ENCODE measurements at places on chromosomes 12 and 14. TPM values are rescaled to one million over a fixed set of nuclear protein-coding genes. Genes with fewer than 3 reads are reported as not detected.
A peak's percentile ranks its signal among the peaks of the same experiment; 100 is the strongest.

P2RX7 gene
- total RNA-seq: 7.0 TPM

DNA sequence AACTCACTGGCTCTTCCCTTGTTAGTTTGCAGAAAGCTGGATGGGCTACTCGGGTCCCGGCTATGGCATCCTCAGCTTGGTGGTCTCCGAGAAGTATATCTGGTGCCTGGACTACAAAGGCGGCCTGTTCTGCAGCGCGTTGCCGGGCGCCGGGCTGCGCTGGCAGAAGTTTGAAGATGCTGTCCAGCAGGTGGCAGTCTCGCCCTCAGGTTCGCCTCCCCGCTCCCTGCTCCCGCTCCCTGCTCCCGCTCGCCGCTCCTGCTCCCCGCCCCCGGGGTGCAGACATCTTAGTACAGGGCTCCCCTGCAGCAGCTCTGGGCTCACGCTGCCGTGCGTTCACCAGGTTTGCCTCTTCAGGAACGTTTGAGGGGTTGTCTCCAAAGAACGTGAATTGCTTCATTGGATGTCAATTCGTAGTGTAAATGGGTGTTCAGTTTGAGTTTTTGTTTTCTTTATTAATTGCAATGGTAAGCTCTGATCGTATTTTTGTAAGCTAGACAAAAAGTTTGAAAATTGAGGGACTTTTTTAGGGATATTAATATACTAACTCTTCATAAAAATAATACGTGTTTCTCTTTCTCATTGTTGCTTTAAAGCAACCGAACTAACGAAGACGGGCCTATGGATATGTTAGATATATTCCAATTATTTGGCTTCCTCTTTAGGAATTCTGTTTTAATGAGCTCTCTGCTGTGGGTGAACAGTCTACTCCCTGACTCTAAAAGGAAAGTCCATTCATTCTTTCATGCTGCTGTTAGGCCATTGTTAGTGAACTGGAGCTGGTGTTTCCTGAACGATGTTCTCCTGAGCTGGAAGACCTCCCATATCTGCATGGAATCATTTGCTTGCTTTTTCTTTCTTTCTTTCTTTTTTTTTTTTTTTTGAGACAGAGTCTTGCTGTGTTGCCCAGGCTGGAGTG, 71.3 kb downstream of the ANKRD9 start:
- no peaks in the 10 kb centered on the region for H3K36me3 ChIP-seq
- no peaks in the 10 kb centered on the region for H3K27me3 ChIP-seq
- DNase-seq: peak; percentile 77
- no peak overlapping the region for H3K27ac ChIP-seq

- no peak overlapping the region for H3K27ac ChIP-seq
- peaks cover 1% of the 10 kb centered on the region for H3K4me1 ChIP-seq
- DNase-seq: no peak
- H3K36me3 ChIP-seq: peaks cover 14% of the 10 kb centered on the region
- H3K27me3 ChIP-seq: no peaks in the 10 kb centered on the region
- H3K4me3 ChIP-seq: no peak overlapping the region
Observed at GRCh38 chr12:124817076-124818000, 46.3 kb downstream of the SCARB1 start.

GRCh38 chr12:14618983-14619382, 51.3 kb upstream of the PLBD1 start:
- no peaks in the 10 kb centered on the region for H3K4me1 ChIP-seq
- no peaks in the 10 kb centered on the region for H3K27me3 ChIP-seq
- H3K4me3 ChIP-seq: no peak overlapping the region
- no peaks in the 10 kb centered on the region for H3K36me3 ChIP-seq

GRCh38 chr14:75350505-75351060, 72.0 kb downstream of the FOS start:
- H3K4me1 ChIP-seq: no peaks in the 10 kb centered on the region
- DNase-seq: no peak
- no peaks in the 10 kb centered on the region for H3K36me3 ChIP-seq
- peaks cover 2% of the 10 kb centered on the region for H3K27me3 ChIP-seq
- no peak overlapping the region for H3K4me3 ChIP-seq
